ENCODE measurements at places on chromosomes 4 and X.

- no peak for DNase-seq
These were observed 45.2 kb upstream of the DCLK2 start for GRCh38 chr4:150033081-150033480.

- DNase-seq = no peak
These were observed 668.8 kb upstream of the PRKX start for GRCh38 chrX:4382273-4382672.

GRCh38 chr4:141914746-141915145 lies 278.4 kb downstream of the IL15 start:
- no peak for DNase-seq

GRCh38 chr4:20301161-20301560 lies 49.5 kb downstream of the SLIT2 start:
- DNase-seq = no peak

- no peak for DNase-seq
These were observed 164.7 kb downstream of the DCLK2 start for GRCh38 chr4:150242820-150243458.

DNA sequence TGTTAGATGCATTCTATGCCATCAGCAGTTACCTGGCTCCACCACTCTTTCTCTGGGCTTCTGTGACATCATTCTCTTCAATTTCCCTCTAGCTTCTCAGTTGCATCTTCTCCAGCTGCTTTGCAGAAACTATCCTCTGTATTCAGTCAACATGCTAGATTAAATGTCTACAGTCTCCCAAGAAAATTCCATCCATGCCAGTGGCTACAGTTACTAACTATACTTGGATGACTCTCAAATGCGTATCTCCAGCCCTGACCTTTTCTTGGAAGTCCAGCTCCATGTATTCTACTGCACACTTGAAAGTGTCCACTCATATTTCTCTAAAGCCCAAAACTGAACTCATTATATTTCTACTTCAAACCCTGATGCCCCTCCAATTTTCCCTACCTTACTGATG lies 232.3 kb upstream of the TENM3 start:
- no peak for DNase-seq

DNA sequence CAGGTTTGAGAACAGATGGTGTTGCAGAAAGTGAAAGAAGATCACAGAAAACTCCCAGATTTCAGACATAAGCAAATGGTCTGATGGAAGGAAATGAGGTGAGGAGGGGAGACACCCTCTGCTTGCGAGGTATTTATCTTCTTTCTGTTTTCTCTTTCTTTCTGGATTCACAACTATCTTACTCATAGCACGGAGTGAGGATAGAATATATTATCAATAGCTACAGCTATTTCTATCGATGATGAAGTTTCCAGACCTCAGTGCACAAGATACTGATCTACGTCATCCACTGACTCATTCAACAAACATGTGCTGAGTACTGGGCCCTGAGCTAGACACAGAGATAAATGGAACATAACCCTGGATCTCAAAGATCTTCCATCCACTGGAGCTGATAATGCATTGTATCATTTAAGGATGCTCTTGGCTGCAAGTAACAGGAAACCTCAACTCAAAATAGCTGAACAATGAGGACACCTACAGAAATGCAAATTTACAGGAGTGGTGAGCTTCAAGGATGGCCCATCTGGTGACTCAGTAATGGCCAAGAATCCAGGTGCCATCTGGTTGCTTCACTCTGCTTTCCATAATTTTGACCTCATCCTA lies 21.2 kb downstream of the SLC2A9 start:
- no peak for DNase-seq

DNA sequence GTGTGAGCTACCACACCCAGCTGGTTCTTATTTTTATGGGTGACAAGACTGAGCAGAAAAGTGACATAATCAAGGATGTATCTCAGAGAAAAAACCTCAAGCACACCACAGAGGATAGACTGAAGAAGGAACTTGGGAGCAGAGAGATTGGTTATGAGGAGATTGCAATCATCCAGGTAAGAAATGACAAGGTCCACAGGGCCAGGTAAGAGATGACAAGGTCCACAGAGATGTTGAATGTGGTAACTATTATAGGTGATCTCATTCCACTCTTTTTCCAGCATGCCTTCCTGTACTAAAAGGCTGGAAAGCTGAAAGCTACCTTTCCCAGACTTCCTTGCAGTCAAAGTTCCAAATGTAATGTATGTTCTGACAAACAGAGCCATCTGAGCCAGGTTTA lies 15.9 kb upstream of the RBM47 start:
- no peak for DNase-seq

- DNase-seq = no peak
These were observed 116.2 kb downstream of the TMA16 start for GRCh38 chr4:163610648-163611047.

DNA sequence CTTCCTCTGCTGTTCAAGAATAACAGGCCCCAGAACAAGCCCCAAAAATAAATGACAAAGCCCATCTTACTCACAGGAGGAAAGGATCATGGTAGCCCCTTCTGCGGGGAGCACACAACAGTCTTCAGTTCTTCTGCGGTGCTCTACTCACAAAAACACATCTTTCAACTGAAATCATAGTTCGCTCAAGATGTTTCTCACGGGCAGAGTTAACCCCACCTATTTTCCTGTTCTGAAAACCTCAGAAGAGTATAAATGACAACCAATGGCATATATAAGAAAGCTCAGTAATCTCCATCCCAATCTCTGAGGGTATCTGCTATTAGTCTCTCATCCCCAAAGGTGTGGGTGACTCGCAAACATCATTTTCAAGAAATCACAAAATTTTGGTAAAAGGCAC lies at the start of gene TXK:
TXK (minus strand) TSS at position 170 of the 400 bp plus-strand sequence; CDS start at position 90, 80 bp downstream.
- DNase-seq = no peak

DNA sequence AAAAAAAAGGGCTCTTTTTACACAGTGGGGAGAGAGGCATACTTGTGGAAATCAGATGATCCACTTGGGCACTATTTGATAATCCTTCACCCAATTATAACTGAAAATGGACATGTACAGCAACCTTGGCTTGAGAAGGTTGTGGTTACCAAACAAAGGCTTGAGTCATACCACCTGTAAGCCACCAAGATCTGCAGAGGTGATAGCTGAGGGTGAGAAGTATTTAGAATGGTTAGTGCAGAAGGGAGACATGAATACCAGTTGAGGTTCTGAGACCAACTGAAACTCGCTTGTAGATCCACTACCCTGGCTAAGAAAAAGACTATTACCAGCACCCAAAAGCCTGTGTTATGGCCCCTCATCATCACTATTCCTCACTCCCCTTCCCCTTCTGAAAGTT lies 614.0 kb downstream of the STIM2 start:
- no peak for DNase-seq

- DNase-seq = peak; percentile 7
These were observed 7.9 kb downstream of the BDH2 start for GRCh38 chr4:103091601-103092223.

DNA sequence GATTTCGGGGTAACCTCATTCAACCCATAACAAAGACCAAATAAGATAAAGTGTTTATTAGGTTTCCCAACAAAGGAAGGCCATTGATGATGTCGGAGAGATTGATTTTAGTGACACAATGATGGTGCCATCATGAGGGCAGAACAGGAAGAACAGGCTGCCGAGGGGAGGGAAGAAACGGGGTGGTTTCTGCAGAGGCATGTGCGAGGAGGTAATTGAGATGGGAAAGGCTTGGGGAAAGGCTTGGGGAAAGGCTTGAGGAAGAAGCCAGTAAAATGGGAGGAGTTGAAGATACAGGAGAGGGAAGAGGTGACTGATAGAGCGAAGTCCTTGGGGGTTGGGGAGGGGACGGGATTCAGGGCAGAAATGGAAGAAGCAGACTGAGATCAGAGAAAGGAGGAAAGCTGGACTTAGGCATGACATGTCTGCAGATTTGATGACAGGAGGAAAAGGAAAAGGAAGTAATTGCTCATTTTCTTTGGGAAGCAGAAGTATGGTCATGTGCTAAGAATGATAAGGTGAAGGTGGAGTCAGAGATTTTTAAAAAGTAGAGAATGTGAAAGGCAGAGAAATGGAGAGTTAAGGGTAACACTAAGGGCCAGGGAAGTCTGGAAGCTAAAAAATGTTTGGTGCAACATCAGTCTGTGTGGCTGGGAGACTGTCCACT lies 6.0 kb downstream of the HPSE start:
- no peak for DNase-seq

DNA sequence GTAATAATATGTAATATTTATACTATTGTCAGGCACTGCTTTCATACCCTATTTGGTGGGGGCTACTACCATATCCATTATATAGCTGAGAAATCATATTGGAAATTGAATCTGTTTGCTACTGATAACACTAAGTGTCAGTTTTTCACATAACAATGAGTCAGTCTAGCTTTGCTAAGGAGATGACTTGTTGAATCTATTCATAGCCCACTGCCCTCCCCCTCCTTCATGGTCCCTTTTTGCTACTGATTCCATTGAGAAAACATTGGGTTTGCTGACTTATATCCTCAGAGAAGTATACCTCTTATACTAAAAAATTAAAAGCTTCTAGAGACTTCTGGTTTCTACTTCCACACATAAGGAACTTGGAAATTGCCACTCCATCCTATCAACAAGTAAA lies 1898.4 kb downstream of the STIM2 start:
- no peak for DNase-seq

GRCh38 chrX:69324851-69325250 lies 159.6 kb upstream of the PJA1 start:
- no peak for DNase-seq

- no peak for DNase-seq
These were observed 264.3 kb downstream of the RAPGEF2 start for GRCh38 chr4:159366966-159367780.

GRCh38 chr4:176981551-176981950 lies 188.8 kb upstream of the VEGFC start:
- DNase-seq = no peak

DNA sequence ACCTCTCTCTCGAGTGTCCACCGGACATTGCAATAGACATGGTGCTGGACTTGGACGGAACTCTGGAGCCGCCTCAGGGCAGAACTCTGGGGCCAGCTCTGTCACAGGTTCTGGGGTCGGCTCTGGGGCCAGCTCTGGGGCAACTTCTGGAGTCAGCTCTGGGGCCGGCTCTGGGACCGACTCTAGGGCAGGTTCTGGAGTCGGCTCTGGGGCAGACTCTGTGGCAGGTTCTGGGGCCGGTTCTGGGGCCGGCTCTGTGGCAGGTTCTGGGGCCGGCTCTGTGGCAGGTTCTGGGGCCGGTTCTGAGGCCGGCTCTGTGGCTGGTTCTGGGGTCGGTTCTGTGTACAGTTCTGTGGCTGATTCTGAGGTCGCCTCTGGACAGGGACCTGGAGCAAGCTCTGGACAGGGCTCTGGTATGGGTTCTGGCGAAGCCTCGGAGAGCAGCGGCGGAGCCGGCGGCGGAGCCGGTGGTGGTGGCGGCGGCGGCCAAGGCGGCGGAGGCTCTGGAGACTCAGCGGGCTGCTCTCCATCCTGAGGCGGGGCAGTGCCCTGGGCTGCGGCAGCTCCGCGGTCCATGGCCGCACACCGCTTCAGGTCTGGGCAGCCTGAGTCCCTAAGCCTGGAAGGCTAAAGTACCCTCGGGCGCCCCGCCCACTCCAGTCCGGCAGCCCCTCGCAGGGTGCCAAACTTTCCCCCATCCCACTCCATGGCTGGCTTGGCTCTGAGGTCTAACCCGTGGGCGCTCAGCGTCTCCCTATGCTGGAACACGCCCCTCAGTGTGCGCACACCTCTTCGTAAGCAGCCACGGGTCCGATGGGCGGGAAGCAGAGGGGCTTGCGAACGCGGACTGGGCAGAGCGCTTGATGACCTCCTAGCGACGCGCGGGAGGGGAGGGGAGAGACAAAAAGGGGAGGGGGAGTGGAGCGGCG lies at the start of gene DGKK:
DGKK (minus strand) TSS at position 723 of the 929 bp plus-strand sequence; CDS start at position 576, 147 bp downstream.
- DNase-seq = no peak

All from activated CD8-positive, alpha-beta memory T cell treated with anti-CD3 and anti-CD28 coated beads for 1 hour (primary cell).